Skin of body (tissue), 3 donors: ENCODE measurements at places on chromosomes 4 and X. TPM values are rescaled to one million over a fixed set of nuclear protein-coding genes. Genes with fewer than 3 reads are reported as not detected.

SPANXN4 gene
- not detected for total RNA-seq

PTCHD1 gene
- total RNA-seq, result 0.99 TPM

DNA sequence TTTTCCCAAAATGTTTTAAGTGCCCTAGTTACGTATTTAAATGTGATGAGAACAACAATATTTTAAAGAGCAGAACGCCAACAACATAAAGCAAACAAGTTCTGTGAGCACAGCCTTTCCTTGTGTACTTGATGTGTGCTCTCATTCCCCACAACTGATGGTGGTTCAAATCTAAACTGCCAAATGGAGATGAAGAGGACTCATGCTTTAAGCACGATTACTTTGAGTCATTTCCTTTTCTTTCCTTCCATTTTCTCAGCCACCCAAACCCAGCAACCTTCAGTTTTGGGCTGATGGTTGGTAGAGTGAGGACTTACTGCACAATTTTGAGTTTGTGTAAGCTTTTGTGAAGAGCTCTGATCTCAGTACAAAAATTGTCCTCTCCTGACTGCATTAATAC is 1.7 kb downstream of the NSD2 start:
- no peak for DNase-seq

GRCh38 chrX:23694606-23695005 is 27.3 kb downstream of the PRDX4 start:
- peak; percentile 17 for DNase-seq

GRCh38 chr4:2073808-2074481 is 14.8 kb downstream of the NAT8L start:
- DNase-seq, result no peak

DNA sequence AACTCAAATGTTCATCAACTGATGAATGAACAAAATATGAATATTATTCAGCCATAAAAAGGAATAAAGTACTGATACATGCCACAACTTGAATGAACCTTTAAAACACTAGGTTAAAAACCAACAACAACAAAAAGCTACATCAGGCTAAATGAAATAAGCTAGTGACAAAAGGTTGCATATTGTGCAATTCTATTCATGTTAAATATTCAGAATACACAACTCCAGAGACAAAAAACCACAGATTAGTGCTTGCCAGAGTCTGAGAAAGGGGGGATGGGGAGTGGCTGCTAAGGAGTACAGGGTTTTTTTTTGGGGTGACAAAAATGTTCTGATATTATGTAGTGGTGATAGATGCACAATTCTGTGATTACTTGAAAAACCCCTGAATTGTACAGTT is 58.5 kb downstream of the HAUS3 start:
- DNase-seq, result no peak

DNA sequence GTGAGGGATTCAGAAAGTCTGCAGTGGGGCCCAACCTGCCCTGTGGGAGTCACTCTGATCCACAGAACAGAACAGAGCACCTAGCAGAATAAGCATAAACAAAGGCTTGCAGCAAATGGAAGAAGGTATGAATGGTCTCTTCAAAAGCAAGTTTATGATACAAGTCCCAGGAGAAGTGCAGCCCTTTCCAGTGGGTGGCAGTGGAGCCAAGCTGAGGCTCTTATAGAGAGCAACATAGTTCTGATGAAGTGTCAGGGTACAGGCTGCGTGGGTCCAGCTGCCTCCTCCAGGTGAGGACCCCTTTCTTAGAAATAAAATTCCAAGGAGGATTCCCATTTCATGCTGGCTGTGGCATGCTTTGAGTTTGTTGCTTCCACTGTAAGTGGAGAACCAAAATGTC is 88.8 kb upstream of the PAK3 start:
- DNase-seq, result no peak

- DNase-seq, result no peak
These were observed 84.3 kb downstream of the GPC4 start for GRCh38 chrX:133330956-133331355.

- no peak for DNase-seq
These were observed 21.3 kb downstream of the TXLNG start for GRCh38 chrX:16807548-16807947.
